Stromal cell of bone marrow (primary cell): ENCODE measurements at places on chromosomes 5 and 9.

GRCh38 chr5:175392236-175392635, 51.7 kb downstream of the DRD1 start:
- no peak for DNase-seq

GRCh38 chr5:170638454-170639220, 134.8 kb downstream of the KCNIP1 start:
- peak; percentile 9 for DNase-seq

GRCh38 chr5:7329141-7329540, 66.8 kb upstream of the ADCY2 start:
- no peak for DNase-seq

DNA sequence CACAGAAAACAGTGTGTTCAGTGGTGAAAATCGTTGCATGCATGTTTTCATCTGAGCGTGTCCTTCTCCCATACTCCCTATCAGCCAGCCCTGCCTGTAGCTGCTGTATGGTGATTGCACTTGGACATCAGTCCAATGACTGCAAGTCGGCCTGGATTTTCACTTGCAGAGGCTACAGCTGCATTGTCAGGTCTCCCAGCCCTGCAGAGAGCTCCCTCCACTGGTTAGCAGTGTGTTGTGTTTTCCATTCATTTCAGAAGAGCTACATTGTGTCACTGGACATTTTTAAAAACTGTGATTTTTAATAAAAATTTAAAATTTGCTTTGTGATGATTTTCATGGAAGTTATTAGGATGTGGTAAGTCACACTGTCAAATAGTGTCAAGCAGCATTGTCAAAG, 96.6 kb downstream of the SYK start:
- DNase-seq, result no peak

GRCh38 chr9:133842721-133843227, 104.6 kb upstream of the SARDH start:
- DNase-seq, result no peak

DNA sequence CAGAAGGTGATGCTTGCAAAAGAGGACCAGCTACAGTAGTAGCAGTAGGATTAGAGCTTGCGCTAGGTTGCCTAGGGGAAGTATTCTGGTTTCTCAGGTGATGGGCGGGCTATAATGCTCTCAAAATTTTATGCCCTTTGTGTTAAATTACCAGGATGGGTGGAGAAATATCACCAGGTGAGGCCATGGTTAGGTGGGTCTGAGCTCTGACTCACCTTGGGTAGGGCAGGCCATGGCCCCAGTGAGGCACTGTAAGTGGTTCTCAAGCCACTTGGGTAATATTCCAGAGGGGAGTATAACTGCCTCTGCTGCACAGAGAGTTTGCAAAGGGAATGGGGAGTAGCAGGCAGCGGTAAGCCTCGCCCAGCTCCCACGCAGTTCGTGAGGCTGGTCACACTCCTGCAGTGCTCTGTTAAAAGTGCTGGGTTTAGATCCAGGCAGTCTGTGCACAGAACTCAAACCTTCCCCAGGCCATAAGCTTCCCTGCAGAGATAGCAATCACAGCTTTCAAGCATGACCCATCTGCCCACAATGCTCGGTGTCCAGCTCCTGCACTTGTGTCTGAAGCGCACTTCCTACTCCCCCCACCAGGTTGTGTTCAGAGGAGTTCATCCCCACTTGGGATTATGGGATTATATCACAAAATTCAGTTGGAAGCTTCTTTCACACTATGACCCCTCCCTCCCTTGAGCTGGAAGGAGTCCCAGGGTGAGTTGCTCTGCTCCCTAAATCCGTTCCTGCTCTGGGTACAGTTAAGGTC, 575.0 kb downstream of the CHSY3 start:
- DNase-seq, result no peak

DNA sequence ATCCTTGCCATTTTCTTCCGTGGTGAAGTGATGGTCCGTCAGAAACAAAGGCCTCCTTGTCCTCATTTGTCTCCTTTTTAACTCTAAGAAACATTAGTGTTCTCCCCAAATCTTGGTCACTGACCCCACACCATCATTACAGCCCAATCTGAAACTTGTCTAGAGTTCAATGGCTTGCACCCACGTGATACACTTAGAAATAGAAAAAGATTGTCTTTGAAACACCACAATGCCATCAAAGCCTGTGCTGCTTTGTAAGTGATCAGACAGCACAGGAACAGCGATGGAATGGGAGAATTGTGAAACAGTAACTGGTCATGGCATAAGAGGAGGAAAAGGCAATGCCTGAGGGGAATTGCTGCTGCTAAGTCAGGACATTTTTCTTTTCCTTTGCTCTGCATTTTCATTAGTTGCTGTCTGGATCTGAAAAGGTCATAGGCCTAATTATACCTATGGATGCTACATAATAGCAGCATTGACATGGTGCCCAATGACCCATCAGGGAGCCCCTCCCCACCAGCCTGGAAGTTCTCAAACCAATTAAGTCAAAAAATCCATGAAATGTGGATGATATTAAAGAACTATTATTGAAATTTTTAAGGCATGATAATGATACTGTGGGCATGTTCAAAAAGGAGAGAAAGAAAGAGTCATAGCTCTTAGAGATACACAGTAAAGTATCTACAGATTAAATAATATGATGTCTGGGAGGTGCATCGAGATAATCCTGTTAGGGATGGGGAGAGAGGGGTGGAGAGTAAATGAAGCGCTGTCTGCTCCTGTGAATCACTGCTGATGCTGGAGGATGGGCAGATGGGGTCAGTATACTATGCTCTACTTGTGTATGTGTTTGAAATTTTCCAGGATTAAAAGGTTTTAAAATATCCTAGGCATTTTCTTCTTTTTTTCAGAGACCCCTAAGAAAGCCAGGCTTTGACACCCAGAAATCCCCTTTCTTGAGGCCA, 83.6 kb downstream of the ENC1 start:
- DNase-seq, result peak; percentile 31

- DNase-seq, result no peak
These were observed 181.8 kb upstream of the PITX1 start for GRCh38 chr5:135215617-135216470.

GRCh38 chr9:127451858-127452656, 747 bp downstream of the LRSAM1 start:
- no peak for DNase-seq

GRCh38 chr5:6215891-6216290, 162.5 kb downstream of the MED10 start:
- no peak for DNase-seq

DNA sequence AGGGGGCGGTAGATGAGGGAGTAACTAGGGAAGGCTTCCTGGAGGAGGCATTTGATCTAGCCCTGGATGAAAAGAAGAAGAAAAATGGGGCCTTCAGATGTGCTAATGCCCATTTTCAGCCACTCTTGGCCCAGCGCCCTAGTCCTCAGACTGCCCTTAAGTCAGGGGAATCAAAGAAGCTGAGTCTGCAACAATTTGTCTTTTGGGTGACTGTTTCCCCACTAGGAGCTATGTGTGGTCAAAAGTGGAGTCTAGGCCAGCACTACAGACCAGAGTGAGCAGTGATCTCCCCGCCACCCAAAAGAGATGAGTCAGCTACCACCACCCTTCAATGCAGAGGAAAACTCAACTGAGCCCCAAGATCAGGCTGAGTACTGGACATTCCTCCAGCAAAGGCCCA, 542.1 kb downstream of the BNC2 start:
- peak; percentile 34 for DNase-seq

DNA sequence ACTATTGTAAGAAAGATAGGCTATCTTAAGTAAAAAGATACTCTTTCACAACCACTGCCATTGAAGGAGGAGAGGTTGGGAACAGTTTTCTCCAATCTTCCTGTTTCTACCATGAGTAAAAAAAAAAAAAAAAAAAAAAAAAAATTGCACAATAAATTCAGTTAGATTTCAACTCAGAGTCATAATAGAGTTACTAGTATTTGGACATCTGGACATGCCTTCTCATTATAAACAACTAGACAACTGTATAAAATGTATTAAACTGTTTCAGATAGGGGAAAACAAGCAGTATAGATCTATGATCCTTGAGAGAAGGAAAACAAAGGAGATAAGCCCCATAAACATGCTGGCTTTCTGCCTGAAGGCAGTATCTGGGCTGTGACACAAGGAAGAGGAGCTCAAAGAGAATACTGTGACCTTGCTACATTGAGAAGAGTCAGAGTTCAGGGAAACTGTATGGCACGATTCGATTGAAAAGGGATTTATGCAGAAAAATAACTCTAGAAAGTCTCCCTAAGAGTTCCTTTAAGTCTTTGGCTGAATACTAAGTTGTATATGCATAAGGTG, 249.2 kb upstream of the POU5F2 start:
- DNase-seq, result no peak

DNA sequence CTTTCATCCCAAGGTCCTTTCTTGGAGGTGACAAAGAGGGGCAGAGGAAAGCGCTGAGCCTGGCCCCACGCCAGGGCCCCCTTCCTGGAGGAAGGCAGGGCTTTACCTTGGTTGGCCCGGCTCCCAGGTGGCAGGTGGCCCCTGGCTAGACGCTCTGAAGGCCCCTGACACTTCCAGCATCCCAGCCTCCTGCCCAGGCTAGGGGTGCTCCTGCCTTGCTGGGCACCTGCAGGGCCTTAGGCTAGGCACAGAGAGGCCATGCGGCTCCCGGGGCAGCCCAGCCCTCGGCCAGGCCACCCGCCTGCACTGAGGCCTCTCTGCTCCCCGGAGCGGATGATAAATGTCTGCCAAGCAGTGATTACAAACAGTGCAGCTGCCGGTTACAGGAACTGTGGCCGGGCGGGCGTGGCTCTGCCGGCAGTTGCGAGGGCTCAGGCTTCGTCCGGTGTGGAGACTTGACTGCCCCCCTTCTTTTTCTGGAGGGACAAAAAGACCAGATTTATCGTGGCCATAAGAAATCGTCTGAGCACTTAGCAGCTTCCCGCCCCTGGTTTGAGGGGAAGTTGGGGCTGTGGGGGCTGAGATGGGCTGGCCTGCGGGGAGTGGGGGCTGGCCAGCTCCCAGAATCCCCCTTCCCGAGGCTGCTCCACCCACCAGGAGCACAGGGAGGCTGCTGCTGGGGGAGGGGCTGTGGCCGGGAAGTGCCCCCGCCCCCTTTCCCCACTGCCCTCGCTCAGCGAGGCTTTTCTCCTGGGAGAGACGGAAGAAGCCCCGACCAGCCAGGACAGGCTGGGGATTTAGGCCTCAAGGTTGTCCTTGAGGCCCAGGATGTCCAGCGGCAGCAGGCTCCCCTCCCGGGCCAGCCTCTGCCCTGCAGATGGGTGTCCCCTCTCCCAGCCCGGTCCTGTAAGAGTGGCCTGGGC, 31.6 kb upstream of the UBAC1 start:
- DNase-seq, result peak; percentile 66
